ENCODE measurements at places on chromosomes 5 and 9.

- DNase-seq: no peak
Observed at GRCh38 chr5:145591578-145591977, 243.6 kb downstream of the PRELID2 start.

GRCh38 chr5:28750251-28750650 is 1711.9 kb upstream of the CDH9 start:
- no peak for DNase-seq

DNA sequence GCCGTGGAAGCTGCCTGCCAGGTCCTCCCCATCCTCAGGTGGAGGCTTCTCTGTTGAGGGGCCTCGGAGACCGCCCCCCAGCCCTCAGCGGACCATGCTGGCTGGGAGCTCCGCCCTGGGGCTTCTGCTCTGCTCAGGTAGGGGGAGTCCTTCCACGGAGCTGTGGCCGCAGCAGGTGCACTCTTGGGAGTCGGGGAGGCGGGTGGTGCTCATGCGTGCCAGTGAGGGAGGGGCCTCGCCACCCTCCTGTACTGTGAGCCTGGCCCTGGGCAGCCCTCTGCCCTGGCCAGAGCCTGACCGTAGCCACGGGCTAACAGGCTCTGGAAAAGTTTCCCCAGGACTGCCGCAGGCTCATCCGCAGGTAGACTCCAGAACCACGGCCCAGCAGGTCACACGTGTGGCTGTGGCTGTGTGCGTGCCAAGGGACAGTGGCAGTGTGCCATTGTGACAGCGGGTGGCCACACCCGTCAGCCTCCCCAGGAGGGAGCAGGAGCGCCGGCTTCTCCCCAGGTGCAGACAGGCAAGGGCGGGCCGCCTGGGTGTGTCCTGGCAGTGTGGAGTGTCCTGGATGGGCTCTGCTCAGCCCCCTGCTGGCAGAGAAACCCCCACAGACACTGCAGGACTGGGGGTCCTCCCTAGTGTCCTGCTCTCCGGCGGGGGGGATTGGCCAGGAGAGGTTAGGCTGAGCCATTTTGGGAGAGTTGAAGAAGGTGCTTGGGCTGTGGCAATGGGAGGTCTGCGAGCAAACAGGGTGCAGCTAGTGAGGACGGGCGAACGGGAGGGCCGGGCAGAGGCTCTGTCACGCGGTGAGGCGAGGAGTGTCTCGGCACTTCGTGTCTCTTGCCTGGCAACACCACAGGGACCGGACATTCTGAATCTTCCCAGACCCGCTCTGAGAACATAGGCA is 29.5 kb downstream of the TPPP start:
- no peak for DNase-seq

DNA sequence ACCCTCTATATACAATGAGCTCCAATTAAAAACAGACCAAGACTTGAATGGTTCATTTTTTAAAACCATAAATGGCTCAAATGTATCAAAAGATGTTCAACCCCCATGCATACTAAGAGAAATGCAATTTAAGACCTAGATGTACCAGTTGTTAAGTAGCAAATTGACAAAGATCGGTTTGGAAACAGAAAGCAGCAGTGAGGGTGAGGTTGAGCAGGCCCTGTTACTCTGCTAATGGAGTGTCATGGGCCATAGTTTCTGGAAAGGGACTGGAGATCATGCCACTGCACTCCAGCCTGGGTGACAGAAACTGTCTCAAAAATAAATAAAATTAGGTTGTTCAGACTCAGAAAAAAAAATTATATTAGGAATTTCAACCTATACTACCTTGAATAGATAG is 55.0 kb downstream of the FNBP1 start:
- DNase-seq: peak; percentile 7

- no peak for DNase-seq
Observed at GRCh38 chr9:127021664-127022363, 100.6 kb downstream of the ANGPTL2 start.

DNA sequence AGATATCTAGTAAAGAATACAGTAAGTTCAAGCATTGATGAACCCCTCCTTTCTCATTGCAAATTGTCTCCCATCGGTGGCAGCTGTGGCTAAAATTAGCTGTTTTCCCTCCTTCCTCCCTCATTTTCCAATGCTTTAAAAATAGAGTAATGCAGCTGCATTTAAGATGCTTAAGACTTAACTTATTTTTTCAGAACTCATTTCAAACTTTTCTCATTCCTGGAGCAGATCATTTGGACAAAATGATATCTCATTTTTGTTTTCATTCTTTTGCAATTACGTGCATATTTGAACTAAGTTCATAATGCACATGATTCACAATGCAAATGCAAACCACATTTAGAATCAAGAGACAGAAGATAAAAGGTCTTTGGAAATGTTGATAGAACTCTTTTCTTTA is 14.6 kb downstream of the HSPB3 start:
- no peak for DNase-seq

Data from activated T-cell treated with anti-CD3 and anti-CD28 coated beads, Interleukin-2, amount 50 U/mL, for 48 hours (primary cell).